ENCODE measurements at places on chromosomes 16 and 17.

DNA sequence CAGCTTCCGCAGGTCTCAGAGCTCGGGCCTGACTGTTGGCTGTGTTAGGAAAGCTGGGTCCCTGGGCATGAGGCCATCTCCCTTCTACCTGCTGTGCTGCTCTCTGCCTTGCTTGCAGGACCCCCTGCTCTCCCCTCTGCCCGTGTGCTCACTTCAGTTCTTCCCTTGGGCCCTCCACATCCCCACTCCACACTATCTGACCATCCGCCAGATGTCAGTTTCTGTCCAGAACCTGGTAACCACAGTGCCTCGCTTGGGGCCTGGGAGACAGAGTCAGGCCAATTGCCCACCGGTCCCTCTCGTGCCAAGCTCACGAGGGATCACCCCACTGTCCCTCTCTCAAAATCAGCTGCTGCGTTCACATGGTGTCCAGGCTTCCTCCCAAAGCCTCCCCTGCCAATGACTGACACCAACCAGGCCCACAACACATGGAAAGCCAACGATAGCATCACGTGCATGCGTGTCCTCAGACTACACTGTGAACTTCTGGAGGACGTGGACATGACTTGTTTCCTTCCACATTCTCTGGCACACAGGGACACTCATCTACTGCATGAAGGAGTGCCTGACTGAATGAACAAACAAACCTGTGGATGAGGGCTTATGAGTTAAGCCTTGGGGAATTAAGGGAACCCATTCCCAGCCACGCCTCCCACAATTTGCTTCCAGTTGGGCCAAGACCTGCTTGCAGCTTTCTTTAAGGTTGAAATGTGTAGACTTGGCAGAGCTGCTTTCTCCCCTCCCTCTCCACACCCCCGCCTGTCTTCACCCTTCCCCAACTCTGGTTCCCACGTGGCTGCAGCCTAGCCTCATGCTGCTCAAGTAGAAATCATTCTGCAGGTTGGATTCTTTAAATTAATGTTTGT, 72.5 kb upstream of the ZNF423 start:
- DNase-seq = no peak

GRCh38 chr17:42354956-42355843, 33.0 kb downstream of the STAT3 start:
- no peak for DNase-seq

DNA sequence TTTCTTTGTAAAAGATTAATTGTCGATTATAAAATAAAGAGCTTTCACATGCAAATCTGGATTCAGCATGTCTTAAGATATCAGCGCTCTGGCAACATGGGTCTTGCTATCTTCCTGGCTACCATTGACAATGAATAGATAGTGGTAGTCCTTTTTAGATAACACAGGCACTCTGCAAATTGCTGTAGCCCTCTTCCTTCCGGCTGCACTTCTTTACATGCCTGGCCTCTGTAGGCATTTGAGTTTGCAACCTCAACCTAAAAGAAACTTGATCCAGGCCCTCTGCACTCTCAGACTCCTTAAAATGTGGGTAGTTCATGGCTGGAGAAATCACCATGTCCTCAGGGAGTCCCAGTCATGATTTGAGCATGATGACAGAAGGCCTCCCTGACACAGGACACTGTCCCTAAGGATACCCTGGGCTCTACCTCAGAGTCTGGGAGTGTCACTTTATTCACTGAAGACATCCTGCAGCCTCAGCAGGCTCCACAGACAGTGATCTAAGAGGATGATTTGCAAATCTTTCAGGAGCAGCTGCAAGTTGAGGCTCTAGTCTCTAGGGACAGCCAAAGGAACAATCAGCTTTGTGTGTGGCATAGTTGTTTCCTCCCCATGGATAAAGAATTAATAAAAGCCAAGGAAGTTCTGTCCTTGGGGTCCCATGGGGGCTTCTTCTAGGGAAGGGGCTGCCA, 529.4 kb downstream of the RBFOX1 start:
- no peak for DNase-seq

GRCh38 chr17:48068491-48068961, 20.4 kb downstream of the NFE2L1 start:
- no peak for DNase-seq

GRCh38 chr17:36938566-36939051, 1.3 kb downstream of the LHX1 start:
- DNase-seq = no peak

DNA sequence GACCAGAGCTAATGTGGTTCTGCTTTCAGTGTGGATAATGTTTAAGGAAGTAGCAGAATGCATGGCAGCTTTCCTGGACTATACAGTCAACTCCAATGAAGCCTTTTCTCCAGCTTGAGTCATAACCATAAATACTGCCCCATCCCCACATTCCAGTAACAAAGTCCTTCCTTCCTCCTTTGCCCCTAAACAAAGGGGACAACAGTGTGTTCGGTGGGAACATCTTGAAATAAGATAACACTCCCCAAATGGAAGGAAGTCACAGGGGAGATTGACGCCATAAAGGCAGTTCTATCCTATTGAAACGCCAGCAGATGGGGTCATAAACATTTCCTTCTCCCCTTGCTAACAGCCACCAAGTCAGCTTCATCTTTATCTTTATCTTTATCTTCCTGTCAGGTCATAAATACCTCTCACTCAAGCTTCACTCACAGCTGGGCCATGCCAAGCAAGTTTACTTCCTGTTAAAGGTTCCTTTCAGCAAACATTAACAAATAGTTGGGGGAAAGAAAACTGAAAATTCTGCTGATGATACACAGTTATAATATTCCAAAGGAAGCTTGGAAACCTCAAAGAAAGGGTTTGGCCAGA, 136.7 kb downstream of the SNX11 start:
- DNase-seq = no peak

DNA sequence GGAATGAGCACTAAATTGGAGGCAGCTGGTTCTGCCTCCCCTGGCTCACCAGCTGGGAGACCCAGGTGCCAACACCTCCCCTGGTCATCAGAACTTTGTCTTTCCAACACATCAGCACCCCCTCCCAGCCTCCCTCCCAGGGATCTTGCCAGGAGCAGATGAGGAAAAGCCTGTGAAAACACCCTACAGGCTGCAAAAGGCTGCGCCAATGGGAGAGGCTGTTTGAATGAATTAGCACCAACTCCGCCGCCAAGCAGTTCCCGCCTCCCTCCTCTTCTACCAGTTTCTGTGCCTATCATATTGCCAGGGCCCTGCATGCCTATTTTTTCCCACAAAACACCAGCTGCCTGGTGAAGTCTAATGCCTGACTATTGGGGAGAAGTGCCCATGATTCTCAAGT, 137.0 kb downstream of the AIPL1 start:
- DNase-seq = no peak

DNA sequence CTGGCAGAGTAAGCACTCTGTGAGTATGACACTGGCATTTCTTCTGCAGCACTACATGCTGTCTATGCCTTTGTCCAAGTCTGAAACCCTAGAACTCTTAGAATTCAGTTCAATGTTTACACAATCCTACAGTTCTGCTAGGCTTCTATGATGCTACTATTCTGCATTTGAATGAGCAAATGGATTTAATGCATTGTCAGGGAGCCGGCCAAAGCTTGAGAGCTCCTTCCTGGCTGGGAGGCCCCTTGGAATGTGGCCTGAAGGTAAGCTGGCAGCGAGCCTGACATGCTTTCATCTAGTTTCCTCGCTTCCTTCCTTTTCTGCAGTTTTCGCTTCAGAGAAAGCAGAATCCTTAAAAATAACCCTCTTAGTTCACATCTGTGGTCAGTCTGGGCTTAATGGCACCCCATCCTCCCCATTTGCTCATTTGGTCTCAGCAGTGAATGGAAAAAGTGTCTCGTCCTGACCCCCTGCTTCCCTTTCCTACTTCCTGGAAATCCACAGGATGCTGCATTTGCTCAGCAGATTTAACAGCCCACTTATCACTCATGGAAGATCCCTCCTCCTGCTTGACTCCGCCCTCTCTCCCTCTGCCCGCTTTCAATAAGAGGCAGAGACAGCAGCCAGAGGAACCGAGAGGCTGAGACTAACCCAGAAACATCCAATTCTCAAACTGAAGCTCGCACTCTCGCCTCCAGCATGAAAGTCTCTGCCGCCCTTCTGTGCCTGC, at the start of gene CCL2:
CCL2 (plus strand) TSS at position 635 of the 730 bp plus-strand sequence; CDS start at position 700, 65 bp downstream.
- DNase-seq = peak; percentile 84

DNA sequence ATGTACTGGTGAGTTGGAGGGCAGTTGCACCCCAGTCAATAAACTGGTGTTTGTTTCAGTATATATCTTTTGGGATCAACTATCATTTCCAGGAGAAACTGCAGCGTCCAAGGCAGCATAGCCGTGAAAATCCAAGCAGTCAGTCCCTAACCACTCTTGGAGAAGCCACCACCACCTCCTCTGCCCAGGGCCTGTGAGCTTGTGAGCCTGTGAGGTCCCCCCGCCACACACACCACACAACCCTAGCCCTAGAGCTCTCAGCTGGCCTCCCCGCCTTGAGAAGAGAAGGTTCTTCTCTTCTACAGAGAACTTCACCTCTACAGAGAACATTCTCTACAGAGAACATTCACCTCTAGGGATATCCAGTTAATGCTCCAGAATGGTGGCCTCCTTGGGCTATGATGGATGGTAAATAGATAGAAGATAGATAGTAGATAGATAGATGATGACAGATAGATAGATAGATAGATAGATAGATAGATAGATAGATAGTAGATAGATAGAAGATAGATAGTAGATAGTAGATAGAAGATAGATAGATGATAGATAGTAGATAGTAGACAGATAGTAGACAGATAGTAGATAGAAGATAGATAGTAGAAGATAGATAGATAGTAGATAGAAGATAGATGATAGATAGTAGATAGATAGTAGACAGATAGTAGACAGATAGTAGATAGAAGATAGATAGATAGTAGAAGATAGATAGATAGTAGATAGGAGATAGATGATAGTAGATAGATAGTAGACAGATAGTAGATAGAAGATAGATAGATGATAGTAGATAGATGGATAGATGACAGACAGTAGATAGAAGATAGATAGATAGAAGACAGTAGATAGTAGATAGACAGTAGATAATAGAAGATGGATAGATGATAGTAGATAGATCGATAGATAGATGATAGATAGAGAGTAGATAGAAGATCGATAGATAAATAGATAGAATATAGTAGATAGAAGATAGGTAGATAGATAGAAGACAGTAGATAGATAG, 13.7 kb downstream of the ALOX15B start:
- no peak for DNase-seq

GRCh38 chr17:5758651-5759050, 174.3 kb upstream of the NLRP1 start:
- DNase-seq = peak; percentile 89

- no peak for DNase-seq
Measured at GRCh38 chr17:28188841-28189263, 130.1 kb upstream of the TMEM97 start.

GRCh38 chr16:83940630-83941378, 12.2 kb upstream of the OSGIN1 start:
- DNase-seq = no peak

DNA sequence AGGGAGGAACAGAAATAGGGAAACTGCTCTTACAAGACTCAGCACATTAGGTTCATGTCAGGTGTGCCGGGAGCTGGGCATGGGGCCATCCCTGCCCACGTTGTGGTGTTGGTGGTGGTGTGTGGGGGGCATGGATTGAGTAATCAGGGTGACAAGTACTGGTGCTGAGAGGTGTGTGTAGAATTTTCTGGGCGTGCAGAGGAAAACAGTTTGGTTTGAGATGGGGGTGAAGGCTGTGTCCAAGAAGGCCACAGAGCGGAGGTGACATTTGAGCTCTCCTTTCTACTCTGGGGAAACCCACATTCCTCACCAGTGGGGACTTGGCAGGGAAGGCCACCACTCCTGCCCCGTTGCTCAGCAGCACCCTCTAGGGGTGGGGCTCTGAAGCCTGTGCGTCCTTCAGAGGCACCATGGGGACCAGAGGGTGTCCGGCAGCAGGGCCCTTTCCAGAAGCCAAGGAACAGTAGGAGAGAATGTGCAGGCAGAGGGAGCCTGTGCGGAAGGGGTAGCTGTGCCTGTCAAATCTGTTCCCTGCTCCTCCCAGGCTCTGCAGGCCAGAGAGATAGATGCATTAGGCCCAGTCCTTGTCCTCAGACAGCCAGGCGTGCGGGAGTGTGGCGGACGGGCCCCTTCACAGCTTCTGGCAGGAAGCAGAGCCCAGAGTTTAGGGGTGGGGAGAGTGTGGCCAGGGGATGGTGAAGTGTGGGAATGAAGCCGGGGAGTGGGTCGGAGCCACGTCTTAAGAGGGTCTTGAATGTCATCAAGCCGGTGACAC, 48.7 kb upstream of the GSE1 start:
- no peak for DNase-seq

GRCh38 chr17:55727920-55728319, 5.3 kb upstream of the TMEM100 start:
- DNase-seq = no peak
